ENCODE measurements at places on chromosomes 3 and 15.

DNA sequence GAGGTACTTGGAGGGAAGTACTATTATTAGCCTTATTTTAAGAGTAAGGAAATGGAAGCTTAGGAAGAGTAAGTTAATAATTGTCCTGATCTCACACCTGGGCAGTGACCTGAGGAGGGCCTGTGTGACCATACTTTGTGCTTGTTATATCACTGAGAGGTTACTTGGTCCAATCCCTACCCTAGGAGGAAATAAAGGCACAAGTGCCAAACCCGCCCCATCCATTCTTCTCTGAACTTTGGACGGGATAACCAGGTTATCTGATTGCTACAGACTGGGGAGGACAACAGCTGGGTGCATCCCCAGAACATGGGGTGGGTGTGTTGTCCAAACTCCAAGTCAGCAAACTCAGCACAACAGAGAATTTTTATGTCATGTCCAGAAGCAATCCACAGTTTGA is 77.7 kb upstream of the NR2E3 start:
- DNase-seq: no peak

DNA sequence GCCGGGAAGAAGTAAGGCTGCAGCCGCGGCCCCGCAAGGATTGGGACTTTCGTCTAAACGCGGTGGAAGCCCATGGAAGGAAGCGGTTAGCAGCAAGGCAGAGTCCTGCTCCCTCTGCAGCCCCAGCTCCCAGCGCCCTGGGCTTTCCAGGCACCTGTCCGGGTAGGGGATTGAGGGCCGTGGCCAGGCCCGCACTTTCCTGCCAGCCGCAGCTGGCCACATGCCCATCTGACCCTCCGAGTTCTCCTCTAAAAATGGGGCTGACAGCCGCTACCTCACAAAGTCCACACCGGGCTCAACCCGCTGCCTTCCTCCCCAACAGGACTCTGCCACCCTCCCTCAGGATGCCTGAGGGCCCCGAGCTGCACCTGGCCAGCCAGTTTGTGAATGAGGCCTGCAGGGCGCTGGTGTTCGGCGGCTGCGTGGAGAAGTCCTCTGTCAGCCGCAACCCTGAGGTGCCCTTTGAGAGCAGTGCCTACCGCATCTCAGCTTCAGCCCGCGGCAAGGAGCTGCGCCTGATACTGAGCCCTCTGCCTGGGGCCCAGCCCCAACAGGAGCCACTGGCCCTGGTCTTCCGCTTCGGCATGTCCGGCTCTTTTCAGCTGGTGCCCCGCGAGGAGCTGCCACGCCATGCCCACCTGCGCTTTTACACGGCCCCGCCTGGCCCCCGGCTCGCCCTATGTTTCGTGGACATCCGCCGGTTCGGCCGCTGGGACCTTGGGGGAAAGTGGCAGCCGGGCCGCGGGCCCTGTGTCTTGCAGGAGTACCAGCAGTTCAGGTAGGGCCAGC is 1.9 kb downstream of the NEIL1 start:
- DNase-seq: peak; percentile 28

DNA sequence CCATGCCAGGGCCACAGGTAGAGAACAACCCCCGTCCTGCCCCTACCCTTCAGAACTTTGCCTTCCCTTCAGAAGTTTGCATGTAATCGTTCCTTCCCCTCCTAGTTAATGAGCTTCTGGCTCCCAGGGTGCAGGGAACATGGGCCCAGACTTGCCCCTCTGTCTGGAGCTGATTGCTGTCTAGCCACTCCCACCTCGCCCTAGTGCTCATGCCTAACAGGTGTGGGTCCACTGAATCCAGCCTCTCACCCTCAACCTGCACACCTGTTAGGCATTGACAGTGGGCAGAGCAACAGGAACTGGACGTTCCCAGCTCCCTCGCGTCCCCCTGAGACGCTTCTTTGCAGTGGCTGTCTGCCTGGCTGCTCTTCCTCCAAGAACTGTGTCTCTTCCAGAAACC is 40.3 kb downstream of the WNT5A start:
- DNase-seq: no peak

DNA sequence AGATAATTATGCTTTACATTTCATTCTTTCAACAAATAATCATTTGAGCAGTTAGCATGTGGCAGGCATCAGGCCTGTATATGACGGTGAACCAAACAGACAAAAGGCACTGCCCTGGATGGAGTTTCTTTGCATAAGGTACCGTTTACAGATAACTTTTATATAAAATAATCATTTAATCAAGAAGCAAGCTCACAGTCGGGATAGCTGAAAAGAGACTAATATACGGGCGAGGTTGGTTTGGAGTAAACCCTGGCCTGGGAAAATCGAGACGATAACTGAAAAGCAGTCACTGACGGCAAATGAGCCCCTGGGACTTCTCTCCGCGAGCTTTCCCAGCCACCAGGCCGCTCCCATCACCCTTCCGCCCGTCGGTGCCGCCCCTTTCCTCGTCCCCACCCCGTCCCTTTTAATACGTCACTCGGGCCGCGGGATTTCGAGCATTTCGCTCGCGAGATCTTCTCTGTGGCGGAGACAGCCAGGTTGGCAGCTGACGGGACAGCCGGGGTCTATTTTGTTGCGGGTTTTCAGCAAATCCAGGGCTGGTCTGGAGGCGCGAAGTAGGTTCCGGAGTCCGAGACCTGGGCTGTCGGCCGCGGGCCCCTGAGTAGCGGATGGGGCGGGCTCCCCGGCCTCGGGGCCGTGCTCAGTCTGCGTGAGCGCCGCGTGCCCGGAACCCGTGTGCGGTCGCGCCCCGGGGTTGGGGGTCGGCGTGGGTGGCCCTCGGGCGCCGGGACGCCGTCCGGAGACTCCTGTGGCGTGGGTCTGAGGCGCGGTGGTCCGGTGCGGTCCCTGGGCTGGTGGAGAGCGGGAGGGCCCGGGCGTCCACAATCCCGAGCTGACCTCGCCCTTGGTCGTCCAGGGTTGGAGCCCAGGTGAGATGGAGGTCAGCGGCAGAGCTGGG is at the start of gene NMD3:
Gene NMD3 (plus strand): TSS at position 462 of the 904 bp plus-strand sequence. CDS start 703 bp downstream, outside the sequence.
- DNase-seq: peak; percentile 98

DNA sequence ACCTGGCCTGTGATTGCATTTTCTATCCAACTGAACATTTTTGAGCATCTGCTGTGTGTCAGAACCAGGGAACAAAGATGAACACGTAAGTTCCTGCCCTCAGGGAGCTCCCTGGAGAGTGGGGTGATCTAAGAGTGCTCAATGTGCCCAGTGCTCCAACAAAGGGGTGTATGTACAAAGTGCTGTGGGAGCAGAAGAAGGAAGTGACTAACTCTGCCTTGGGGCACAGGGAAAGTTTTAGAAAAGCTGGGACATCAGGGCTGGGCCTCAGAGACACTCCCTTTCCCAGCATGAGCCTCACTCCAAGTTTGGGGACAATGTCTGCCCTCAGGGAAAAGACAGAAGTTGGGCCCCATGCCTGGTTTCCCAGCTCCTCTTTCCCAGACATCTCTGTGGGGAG is 27.6 kb upstream of the BNC1 start:
- no peak for DNase-seq

DNA sequence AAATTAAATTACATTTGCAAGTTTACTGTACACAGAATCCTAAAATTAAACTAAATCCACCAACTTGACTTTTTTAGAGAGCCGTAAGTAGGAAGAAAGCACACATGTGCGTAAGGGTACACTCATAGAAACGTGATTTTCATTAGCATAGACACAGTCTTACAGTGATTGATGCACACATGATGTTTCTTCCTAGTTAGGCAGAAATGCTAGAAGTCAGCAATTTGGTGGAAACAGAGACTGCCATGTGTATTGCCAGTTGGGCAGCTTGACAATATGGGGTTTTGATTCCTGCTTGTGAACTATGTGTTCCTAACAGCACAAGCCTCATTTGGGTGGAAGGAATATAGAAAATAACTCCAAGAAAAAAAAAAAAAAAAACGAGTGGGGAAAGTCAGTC is 878.5 kb downstream of the ROBO1 start:
- no peak for DNase-seq

GRCh38 chr15:65412556-65412955 is 10.2 kb downstream of the IGDCC4 start:
- DNase-seq: no peak

GRCh38 chr15:39013262-39013661 is 448.6 kb upstream of the RASGRP1 start:
- DNase-seq: no peak

- DNase-seq: peak; percentile 75
Measured at GRCh38 chr15:34708422-34708821, 46.4 kb downstream of the GJD2 start.

DNA sequence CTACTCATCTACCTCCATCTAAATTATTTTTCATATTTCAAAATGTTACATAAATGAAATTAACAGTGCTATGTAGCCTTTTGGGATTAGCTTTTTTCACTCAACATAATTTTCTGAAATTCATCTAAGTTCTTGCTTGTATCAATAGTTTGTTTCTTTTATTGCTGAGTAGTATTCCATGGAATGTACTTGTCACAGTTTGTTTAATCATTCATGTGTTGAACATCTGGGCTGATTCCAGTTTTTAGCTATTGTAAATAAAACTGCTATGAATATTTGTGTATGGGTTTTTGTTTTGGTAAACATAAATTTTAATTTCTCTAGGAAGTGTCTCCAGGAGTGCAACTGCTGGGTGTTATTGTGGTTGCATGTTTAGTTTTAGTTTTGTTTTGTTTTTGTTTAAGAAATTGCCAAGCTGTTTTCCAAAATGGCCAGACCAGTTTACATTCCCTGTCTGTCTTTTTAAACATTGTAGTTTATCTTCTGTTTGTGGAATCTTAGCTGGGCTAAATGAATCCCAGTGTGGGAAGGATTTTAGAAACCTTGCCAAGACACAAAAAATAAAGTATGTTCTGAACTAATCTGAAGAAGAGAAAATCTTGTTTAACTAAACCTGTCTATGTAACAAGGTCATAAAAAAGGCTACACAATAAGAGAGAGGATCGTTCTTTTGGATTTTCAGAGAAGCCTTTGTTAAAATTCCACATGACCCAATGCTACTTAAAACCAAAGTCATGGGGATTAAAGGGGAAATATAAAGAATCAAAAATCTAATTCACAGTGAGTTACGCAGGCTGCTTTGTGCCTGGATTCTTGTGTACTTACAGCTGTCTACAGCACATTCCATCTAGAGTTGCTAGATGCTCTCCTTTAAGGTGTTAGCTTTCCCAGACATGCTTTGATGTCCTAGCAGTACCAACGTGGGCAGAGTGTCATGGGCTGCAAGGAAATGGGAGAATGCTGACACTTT is 129.2 kb upstream of the SUCLG2 start:
- no peak for DNase-seq

DNA sequence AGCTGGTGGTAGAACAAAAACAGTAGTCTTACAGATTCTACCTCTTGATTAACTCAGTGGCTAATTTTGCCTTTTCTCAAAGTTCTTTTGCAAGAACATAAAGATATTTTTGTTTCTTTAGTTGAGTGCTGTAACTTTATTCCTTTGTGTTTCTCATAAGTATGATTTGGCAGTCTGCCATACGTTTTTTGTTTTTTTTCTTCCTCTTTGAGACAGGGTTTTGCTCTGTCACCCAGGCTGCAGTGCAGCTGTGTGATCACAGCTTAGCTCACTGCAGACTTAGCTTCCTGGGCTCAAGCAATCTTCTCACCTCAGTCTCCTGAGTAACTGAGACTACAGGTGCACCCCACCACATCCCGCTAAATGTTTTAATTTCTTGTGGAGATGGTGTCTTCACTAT is 22.4 kb downstream of the B3GNT5 start:
- DNase-seq: peak; percentile 93

- peak; percentile 73 for DNase-seq
Measured at GRCh38 chr15:80242132-80242769, 9.8 kb downstream of the CTXND1 start.

- no peak for DNase-seq
Measured at GRCh38 chr15:82944056-82944455, 8.5 kb downstream of the HOMER2 start.

DNA sequence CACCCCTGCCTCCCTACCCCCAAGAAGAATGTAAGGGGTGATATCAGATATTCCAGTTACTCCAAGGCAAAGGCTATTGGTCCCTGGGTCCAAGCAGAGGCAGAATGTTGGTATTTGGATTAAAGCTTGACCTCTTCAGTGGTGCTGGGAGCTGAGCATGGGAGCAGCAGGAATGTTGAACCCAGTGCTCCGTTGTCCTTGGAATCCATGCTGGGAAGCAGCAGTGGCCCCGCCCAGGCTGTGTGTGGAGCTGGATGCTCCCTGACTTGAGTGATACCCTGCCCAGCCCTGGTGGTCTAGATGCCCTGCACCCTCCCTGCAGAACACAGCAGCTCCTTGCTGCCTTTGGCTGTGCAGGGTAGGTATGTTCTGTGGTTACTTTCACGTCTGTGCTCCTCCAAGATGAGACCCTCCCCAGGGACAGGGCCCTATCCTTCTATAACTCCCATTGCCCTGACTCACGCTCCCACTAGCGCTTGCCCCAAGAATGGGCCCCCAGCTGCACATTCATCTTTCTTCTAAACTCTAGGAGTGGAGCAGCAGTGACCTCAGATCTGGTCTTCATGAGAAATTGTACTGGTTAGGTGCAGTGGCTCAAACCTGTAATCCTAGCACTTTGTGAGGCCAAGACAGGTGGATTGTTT is 35.1 kb downstream of the UMPS start:
- no peak for DNase-seq

GRCh38 chr3:197782230-197782629 is 8.8 kb upstream of the LRCH3 start:
- no peak for DNase-seq

- no peak for DNase-seq
Measured at GRCh38 chr3:84893211-84893610, 65.6 kb upstream of the CADM2 start.

DNA sequence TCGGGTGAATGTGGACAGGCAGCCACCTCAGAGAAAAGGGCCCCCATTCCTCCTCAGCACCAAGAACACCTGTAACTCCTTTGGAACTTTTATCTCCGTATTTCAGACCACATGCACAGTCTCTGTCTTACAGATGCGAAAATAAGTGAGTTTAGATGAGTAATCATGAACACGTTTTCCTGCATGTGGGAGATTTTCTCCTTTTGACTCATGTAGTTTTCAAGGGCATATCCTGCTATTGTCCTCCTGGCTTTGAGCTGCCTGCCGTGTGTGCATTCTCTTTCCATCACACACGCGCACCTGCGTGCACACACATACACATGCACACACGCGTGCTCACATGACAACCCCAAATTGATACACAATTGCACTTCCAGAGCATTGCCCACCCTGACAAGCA is 239.2 kb downstream of the GABRG3 start:
- no peak for DNase-seq

GRCh38 chr15:67504796-67505195 is 16.1 kb upstream of the C15orf61 start:
- no peak for DNase-seq

DNA sequence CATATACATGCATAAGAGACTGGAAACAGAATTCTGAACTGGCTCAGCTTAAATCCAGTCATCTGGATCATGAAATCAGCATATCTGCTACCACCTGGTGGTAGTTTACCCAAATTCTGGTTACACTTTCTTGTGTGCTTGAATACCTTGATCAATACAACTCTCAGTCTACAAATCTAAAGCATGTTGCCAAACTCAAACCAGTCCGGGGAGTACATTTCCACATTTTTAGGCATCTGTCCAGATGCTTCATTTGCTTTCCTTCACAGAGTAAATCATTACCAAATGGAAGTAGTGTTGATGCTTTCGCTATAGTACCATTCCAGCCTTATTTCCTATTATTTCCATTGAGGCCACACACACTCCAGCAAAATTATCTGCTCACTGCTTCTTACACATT is 126.4 kb downstream of the P2RY1 start:
- DNase-seq: peak; percentile 65
